ENCODE measurements at places on chromosomes 16 and 17.

- DNase-seq: no peak
Measured at GRCh38 chr17:17754719-17755686, 73.7 kb downstream of the RAI1 start.

GRCh38 chr17:3660311-3660891 is 8.0 kb downstream of the TAX1BP3 start:
- DNase-seq: peak; percentile 32

DNA sequence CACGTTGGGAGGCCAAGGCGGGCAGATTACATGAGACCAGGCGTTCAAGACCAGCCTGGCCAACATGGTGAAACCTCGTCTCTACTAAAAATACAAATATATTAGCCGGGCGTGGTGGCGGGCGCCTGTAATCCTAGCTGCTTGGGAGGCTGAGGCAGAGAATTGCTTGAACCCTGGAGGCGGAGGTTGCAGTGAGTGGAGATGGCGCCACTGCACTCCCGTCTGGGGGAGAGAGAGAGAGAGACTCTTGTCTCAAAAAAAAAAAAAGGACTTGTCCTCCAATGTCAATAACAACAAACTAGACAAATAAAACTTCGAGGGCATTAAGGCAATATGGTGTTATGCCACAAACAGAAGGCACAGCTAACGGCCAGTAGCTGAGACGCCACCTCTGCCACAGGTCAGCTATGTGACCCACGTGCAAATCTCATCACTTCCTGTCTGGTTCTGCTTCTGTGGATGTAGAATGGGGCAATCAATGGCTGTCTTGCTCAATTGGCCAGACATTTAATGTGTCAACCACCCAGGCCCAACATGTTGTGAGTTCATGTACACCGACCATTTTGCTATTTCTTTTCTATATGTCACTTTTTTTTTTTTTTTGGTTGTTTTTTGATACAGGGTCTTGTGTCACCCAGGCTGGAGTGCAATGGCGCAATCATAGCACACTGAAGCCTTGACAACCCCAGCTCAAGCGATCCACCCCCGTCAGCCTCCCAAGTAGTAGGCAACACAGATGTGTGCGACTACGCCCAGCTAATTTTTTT is 834 bp upstream of the TXNDC11 start:
- DNase-seq: no peak

DNA sequence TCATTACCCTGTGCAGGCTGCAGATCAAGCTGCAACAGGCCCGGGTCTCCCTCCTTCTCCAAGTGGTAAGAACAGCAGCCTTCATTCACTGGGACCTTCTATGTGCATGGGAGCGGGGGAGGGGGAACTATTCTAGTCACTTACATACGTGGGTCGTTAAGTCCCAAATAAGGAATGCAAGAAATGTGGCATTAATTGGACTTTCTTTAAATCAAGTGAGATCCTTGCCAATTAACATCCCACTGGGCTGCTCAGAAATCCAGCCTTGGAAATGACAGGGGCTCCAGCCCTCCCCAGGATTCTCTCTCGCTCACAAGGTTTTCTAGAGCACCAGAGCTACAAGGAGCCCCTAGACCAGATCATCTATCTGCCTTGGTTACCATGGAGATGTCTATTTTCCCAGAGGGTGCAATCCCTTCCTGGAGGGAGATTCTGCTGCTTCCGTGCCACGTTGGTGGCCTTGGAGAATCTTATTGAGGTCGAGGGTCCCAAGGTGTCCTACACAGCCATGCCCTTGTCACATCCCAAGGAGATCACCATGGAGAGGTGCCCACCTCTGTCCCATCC is 5.2 kb upstream of the EIF1 start:
- no peak for DNase-seq

DNA sequence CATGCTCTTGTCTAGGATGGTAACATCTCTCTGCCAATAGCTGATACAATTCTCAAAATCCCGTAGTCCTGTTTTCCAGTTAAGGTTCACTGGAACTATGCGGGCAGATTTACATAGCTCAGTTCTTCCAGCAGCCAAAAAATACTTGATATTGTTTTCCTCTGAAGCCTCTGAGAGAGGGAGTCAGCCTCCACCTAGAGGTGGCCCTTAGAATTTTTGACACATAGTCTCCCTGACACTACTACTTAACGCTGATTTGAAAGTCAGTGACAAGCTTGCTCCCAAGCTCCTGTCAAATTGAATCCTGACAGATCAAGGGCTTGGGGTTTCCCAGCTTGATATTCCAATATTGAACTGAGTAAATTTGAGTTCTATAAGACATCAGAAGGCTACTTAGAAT is 1780.1 kb downstream of the TP53TG3F start:
- DNase-seq: no peak

GRCh38 chr16:57264381-57264780 is 19.3 kb downstream of the ARL2BP start:
- DNase-seq: no peak

GRCh38 chr17:50051606-50052005 is 4.3 kb upstream of the ITGA3 start:
- DNase-seq: no peak

DNA sequence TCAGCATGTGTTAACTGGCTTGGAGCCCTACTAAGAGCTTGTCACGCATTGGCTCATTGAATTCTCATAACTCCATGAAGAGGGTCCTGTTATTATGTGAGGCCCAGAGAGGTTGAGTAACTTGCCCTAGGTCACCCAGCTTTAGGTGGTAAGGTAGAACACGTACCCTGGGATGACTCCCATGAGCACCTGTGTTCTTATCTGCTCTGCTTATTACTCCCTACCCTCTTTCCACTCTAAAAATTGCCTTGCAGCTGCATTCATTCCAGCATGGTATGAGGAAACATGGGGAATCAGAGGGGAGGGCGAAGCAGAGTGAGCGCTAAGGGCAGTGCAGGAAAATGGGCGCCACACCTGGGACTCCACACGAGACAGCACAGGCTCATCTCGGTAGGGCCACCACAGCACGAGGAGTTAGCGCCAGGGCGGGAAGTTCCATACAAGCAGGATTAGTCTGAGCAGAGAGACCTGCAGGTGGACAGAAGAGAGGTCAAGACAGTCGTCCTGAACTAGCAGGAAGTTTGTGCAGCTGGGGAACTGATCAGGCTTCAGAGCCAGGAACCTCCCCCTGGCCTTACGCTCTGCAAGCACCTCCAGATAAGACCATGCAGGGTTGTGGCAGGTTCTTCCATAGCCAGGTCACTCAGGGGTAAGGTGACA is 10.1 kb downstream of the COPZ2 start:
- DNase-seq: no peak

GRCh38 chr16:73006026-73006425 is 41.9 kb downstream of the ZFHX3 start:
- no peak for DNase-seq

- no peak for DNase-seq
Measured at GRCh38 chr17:47223007-47223406, 13.9 kb downstream of the MYL4 start.

DNA sequence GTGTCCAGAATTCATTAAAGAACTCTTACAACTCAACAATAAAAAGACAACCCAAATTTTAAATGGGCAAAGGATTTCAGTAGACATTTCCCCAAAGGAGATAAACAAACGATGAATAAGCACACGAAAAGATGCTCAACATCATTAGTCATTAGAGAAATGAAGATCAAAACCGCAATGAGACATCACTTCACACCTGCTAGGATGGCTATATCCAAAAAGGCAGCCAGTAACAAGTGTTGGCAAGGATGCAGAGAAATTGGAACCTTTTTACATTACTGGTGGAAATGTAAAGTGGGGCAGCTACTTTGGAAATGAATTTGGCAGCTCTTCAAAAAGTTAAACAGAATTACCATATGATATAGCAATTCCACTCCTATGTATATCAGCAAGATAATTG is 42.0 kb downstream of the PITPNM3 start:
- DNase-seq: no peak

DNA sequence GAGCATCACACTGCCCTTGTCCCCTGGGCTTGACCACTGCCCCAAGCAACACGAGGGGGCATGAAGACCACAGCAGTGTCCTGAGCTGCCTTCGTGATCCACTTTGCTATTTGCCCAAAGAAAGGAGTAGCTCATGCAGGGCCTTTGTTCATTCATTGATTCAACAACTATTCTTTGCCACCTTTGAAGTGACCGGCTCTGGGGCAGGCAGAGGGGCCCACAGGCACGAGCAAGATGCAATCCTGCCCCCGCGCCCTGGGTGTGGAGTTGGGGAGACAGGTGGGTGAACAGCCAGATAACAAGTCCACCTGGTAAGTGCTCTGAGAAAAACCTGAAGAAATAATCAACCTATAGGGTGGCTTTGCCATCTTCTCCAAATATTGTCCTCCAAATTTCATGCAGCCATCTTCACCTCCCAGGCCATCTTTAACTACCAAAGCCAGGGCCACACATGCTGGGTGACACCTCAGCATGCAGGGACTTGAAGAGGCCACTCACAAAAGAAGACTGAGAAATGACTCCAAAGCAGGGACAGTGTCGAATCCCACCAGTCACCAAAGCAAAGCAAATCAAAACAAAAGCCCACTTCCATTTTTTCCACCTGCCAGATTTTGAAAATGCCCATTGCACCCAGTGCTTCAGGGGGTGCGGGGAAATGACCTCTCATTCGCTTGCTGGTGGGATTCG is 18.2 kb upstream of the RBFOX3 start:
- DNase-seq: no peak

GRCh38 chr17:19302791-19303331 is 59.7 kb downstream of the B9D1 start:
- DNase-seq: no peak

- no peak for DNase-seq
Measured at GRCh38 chr16:28183484-28183883, 28.3 kb downstream of the XPO6 start.

DNA sequence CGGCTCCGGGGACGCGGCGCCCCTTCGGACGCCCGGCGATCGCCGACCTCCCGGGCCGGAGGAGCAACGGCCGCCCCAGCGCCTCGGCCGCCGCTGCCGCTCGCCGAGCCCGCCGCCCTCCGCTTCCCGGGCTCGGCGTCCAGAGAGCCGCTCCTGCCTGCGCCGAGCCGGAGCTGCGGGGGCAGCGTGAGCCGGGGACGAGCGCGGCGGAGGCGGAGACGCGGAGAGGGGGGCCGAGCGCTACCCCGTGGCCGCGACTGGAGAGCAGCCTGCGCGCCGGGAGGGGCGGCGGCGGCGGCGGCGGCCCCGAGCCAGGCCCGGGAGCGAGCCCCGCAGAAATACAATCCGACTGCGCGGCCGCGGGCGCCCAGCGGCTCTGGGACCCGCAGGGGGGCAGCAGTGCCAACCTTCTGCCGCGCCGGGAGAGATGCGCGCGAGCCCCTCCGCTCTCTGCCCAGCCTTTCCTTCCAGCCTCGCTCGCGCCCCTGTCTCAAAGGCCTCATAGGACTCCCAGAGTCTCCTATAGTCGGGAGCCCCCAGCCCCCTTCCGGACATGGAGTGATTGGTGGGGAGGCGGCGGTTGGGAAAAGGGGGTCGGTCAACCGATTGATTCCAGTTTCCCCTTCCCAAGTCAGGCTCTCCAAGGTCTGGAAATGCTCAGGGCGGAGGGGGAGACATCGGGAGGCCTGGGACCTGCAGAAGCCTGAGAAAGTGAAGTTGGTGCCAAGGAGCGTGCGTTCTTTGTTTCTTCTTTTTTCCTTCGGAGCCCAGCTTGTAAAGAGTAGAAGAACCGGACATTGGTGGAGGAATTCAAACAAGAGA is 1.0 kb upstream of the SDK2 start:
- no peak for DNase-seq

DNA sequence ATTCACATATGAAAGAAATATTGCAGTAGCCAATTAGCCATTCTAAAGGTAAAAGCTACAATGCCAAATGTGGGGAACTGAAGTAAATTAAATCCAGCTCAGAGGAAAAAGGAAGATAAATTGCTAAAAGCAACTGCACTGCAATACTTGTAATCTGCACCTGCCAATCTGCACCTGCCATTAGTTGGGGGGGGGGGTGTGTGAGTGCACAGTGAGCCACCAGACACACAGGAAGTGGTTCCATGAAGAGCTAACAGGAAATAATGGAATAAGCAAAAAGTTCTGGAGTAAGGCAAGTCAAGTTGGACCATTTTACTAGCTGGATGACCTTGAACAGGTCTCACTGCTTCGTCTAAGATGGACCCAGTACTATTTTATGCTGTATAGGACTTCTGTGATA is 191.8 kb downstream of the PARN start:
- no peak for DNase-seq

GRCh38 chr17:65259696-65260485 is 122.7 kb downstream of the RGS9 start:
- DNase-seq: no peak

DNA sequence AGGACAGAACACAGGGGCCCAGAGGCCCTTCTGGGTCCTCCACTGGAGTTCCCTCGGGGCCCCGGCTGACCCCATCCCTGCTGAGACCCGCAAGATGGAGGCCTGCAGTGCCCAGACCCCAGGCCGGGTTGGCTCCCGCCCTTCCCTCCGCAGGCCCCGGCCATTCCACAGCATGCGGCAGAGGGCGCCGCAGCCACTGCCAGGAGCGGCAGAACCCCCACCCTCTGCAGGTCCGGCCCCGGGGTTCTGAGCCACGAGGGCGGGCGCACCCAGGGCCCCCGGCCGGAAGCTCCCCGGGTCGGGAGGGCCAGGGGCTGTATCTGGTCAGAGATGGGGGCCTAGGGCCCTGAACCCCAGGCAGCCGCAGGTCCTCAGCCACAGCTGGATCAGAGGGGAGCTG is 2.4 kb upstream of the PERCC1 start:
- no peak for DNase-seq

DNA sequence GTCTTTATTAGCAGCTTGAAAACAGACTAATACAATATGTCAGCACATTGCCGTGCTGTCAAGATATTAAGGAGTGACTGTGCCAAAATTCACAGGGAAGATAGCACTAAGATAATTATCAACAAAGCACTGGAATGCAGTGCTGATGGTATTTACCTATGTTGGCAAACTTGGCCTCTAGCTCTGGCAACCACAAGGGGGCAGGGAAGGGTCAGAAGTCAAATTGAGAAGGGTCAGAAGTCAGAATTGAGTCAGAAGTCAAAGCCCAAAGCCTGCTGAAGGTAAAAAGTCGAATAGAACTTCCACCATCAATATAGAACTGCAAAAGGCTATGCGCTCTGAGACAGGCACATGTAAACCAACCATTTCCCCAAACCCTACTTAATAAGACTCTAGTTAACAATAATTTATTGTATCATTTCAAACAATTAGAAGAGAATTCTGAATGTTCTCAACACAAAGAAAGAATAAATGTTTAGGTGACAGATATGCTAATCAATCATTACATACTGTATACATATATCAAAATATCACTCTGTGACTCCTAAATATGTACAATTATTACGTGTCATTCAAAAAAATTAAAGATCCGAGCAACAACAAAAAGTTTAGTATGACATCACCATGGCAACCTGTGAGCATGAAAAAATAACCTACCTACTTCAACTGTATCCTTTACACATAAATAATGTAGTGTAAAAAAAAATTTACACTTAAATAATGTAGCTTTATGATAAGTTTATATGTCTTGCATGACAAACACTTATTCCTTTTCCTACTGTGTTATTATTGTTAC is 916.1 kb downstream of the KCNJ2 start:
- no peak for DNase-seq
